ENCODE measurements at places on chromosomes 5 and 9.

- no peak for DNase-seq
These were observed 60.9 kb downstream of the TLE4 start for GRCh38 chr9:79632705-79633104.

GRCh38 chr5:73189871-73190376, 16.9 kb downstream of the TMEM174 start:
- DNase-seq = no peak

- no peak for DNase-seq
These were observed 623.2 kb upstream of the FAM174A start for GRCh38 chr5:99911971-99912370.

DNA sequence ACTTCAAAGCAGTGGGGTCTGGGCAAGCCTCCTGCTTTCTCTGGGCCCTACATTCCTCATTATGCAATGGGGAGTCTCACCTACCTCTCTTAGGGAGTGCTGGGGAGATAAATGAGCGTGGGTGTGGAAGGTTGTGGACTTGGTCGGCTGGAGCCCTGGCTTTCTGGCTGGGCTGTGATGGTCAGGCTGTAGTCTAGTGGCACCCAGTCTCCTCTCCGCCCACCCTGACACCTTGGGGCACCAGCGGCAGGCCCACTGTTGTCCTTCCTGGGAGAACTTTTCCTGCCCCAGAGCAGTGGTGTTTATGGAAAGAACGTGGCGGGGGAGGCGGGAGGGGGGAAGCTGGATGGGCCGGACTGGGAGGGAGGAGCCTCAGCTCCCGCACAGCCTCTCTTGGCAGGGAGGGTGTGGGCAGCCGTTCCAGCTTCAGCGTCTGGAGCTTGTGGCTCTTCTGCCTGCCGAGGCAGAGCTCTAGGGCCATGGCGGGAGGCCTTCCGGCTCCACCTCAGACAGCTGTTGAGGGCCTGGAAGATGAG, 4.1 kb downstream of the PTGS1 start:
- no peak for DNase-seq

DNA sequence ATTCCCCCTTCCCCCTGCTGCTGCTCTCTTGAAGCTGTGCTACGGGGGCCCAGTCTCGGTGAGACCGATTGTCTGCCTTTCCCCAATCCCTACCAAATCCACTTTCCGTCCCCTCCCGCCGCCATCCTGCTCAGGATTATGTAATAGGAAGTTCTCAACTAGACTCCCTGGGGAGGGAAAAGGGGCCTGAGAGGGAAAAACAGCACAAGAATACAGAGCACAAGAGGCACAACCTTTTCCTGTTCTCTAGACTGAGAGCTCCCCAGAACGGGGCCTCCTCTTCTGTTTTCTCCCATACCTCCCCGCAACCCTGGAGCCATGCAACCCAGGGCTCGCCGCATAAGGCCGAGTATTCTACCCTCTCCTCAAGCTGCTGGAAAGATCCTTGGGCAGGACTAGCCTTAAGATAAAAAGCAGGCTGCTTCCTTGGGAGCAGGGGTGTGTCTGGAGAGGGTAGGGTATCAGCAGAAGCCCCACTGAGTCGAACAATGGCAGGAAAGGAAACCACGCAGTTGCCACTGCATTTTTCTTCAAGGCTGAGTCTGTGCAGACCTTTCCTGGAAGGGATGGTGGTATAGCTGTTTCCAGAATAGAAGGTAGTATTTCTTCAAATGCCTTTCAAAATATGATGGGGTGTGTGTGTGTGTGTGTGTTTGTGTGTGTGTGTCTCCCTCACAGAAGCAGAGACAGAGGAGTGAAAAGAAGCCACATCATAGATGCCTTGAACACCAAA, 12.9 kb downstream of the MYORG start:
- no peak for DNase-seq

GRCh38 chr5:171575386-171575785, 155.9 kb downstream of the FGF18 start:
- DNase-seq = no peak

Data from NCI-H1105 treated with DMSO at 0.1 percent for 48 hours (cell line).